Inflammatory macrophage treated with lipopolysaccharide for 4 hours (primary cell): ENCODE measurements at places on chromosomes 4 and X.

GRCh38 chrX:151984328-151984727, 9.9 kb upstream of the GABRE start:
- DNase-seq, result peak; percentile 58

- DNase-seq, result no peak
These were observed 406.4 kb downstream of the PPARGC1A start for GRCh38 chr4:23483320-23483960.

- DNase-seq, result no peak
These were observed 18.3 kb upstream of the PGRMC2 start for GRCh38 chr4:128305942-128306341.

DNA sequence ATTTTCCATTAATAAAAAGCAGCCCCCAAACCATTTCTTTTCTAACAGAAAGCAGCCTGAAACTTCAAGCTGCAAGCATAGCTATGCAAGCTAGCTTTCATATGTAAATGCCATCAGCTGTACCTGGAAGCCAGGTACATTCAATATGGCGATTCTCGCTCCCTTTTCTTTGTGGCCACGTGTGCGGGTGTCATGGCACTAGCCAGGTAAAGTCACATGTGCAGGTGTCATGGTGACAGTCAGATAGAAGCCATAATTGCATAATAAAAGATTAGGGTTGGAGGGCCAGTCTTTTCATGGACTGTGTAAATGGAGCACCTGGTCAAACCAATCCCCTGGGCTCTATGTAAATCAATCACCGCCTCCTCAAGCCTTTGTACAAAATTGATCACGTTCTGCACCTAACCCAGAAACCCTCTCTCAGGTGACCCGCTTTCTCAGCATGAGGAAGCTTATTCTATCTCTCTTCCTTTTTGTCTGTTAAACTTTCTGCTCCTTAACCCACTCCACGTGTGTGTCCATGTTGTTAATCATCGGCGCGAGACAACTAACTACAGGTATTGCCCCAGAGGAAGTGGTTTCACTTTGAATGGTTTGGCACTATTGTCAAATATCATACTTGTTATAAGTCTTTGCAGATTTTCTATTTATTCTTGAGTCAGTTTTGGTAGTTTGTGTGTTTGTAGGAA, 18.0 kb upstream of the RHOXF2 start:
- DNase-seq, result no peak

DNA sequence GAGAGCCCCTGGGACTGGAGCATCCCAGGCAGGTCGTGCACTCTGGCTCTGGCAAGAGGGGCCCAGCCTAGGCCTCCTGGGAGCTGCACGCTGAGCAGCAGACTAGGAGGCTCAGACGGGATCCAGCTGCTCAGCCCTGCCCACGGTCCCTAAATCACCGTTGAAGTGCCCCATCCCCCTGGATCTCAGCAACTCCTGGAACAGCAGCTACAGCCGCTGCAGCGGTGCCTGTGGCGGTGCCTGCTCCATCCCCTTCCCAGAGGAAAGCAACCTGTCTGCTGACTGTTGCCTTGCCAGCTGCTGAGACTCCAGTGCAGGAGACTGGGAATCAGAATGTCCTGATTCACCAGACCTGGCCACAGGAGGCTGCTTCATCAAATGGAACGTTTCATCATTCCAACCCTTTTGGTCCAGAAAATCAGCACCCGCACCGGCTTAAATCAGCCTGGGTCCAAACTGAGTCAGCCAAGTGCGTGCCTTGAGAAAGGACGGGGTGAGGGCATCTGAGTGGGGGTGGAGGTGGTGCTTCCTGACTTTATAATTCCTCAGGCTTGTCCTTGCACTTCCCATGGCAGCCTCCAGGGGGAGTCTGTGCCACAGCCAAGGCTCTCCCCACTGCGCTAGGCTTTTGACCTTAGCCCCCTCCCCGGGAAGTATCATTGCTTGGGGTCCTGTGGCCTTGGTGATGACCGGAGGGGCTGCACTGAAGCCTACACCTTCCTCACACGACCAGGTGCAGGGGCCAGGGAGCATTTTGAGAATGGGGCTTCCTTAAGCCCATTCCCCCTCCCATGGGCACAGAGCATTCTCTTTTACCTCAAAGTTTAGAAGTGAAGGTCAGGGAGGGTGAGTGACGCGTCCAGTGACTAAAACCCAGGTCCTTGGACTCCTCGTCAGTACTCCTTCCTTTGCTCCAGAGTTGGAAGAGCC, 6.5 kb downstream of the ZNF185 start:
- peak; percentile 42 for DNase-seq

GRCh38 chr4:152938237-152938947, 2.3 kb downstream of the FHDC1 start:
- DNase-seq, result no peak

DNA sequence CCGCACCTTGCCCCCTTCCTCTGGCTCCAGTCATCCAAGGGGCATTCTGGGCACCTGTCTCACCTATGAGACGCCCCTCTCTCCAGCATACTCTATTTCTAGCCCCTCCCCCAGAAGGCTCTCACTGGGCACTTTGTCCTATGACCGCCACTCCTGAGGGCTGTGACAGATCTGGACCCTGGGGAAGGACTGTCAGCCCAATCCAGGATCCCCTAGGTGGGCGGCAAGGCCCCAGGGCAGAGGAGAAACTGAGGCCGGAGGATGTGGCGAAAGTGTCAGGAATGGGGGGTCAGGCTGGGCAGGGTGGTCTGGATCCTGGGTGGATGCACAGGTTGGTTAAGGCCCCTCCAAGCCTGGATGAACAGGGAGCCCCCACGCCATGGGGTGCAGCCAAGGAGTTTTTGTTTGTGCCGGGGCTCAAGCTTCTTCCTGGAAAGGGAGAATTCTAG, 16.2 kb upstream of the NAT8L start:
- no peak for DNase-seq

- DNase-seq, result peak; percentile 28
These were observed 72.1 kb downstream of the PRSS12 start for GRCh38 chr4:118280501-118281218.

DNA sequence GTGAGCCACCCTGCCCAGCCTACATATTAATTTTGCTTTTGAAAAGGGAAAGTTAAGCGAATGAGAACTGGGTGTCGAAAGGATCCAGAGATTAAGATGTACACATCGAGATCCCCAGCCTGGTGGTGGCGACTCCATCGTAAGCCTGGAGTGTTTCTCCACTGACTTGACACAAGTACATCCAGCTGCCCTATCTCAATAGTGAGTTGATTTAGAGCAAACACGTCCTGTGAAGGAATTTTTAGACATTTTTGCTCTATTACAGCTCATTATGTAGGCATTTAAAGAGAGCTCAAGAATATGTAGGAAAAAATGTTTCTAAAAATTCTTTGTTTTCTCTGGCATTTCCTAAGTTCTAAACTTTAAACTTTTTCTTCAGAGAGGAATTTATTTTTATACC, 11.7 kb upstream of the CLDN34 start:
- DNase-seq, result no peak

GRCh38 chrX:103783196-103783595, 6.6 kb downstream of the PLP1 start:
- DNase-seq, result no peak

- DNase-seq, result no peak
These were observed 978 bp downstream of the HS6ST2 start for GRCh38 chrX:132957211-132958090.

DNA sequence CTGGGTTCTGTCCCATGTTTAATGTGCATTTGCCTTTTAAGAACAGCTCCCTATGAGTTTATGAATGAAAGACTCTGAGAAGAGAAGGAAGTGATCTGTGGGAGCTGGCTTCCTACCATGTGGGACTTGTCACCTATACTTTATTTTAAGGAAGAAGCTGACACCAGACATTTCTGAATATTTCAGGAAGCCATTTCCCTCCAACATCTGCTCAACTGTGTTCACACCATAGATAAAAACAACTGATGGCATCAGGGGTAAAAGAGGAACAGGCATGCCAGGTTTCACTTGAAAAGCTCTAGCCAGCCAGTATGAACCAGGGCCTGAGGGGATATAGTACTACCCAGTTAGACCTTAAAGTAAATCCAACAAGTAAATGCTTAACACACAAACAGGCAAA, 116.0 kb downstream of the COL4A6 start:
- DNase-seq, result no peak

DNA sequence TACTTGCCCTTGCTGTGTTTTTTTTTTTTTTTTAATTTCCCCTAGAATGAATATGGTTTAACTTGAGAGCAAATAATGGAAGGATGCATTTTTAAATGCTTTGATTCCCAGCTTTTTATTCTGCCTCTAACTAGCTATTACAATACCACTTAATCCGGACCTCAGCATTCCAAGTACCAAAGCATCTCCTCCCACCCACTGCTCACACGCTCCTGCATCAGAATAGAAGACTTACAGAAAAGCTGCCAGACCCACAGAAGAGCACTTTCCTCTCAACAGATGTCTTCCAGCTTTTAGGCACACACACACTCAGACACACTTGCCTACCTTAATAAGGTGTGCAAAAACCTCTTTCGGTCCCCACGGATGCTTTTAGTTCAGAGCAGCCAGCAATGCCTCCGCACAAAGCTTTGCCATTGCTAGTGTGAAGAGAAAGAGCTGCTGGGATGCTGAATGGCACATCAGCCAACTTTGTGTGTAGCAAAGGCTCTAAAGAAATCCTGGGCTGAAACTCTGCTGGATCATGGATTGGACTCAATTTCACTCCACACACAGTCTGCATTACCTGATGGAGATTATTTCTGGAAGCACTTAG, 1056.2 kb downstream of the DMD start:
- DNase-seq, result no peak

DNA sequence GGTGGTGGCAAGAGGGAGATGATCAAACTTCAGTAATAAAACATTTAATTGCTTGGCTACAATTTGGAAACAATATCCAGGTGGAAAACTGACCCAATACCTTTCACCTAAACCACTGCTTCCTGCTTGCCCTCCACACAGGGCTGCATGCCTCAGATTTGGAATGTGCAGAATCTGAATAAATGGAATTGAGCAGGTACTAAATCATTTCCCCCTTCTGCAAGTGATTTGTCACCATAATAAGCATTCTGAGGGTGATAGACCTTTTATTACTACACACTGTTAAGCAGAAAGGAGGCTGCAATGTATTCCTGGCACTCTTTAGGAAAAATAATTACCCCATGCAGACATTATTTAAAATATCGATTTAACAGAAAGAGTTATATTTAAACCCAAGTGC, 291.8 kb downstream of the IDS start:
- DNase-seq, result no peak

GRCh38 chr4:165654556-165654955, 218.5 kb upstream of the TLL1 start:
- no peak for DNase-seq

DNA sequence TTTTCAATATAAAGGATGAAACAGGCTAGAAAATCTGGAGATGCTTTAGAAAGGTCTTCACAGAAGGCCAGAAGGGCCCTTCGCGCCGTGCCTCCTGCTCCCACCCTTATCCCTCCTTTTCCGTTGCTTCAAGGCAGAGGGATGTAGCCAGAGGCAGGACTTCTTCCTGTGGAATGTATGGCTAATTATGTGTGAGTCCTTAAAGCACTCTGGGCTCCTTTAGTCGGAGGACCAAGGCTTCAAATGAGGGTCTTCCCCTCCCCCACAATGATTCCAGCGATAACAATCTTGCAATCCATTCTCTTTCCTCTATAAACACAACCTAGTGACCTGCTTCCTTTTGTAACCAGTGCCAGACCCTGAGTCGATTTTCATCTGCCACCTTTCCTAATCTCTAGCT, 103.5 kb downstream of the GPC3 start:
- DNase-seq, result no peak

DNA sequence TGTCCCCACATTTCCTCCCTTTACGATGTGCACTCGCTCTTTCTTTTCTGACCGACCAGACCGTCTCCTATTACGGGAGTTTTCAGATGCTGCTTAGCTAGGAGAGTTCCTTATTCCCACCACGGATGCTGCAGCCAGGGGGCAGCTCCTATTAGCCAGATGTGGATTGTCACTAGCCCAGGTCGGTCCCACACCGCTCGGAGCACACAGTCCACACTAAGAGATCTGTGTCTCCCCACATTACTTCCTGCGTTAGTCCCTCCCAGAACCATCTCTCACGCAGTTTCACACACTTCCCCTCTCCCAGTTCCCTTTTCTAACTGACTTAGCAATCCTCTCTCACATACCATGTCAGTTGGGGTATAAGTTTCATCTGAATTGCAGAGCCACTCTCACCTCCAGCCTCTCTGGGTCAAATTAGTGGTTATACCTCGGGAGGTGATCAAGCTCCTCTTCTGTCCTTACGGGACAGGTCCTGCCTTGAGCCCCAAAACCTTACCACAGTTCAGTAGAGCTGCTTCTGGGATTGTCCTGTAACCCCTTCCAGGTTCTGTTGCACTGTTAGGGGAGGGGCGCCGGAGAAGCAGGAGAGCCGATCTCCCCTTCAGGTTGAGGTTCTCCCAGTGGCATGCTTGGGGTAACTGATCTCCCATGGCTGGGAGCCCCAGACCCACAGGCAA, 28.2 kb downstream of the SULT1E1 start:
- DNase-seq, result peak; percentile 77

- DNase-seq, result peak; percentile 12
These were observed 75.3 kb downstream of the METTL14 start for GRCh38 chr4:118760493-118760892.

DNA sequence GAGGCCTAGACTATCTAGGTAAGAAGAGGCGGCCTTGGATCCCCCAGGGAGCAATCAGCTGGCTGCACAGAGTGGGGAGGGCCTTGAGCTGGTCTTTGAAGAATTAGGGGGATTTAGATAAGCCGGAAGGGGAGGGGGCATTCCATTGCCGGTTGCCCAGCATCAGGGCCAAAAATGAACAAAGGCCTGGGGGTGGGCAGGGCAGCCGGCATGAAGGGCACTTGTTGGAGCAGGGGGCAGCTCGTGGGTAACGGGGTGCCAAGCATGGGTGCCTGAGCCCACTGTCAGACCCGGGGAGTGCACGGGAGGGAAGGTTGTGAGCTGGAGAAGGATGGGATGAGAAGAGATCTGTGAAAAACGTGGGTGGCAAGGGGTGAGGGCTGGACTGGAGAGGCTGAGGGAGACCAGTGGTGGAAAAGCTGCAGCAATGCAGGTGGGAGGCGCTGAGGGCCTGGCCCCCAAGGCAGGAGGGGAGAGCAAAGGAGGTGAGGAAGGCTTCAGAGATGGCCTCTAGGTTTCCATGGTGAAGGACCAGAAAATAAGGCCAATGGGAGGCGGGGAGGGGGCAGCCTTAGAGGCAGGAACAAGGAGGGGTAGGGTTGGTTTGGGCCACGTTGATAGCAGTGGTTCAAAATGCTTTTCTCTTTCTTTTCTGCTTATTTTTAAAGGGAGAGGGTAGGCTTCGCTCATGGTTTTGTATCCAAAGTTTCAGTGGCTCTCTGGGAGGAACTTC, 8.6 kb downstream of the KLF3 start:
- DNase-seq, result no peak
